ENCODE measurements at places on chromosomes 5 and 9. TPM values are rescaled to one million over a fixed set of nuclear protein-coding genes. Genes with fewer than 3 reads are reported as not detected.

- no peak for DNase-seq
Observed at GRCh38 chr5:44051591-44051990, 337.6 kb downstream of the FGF10 start.

DNA sequence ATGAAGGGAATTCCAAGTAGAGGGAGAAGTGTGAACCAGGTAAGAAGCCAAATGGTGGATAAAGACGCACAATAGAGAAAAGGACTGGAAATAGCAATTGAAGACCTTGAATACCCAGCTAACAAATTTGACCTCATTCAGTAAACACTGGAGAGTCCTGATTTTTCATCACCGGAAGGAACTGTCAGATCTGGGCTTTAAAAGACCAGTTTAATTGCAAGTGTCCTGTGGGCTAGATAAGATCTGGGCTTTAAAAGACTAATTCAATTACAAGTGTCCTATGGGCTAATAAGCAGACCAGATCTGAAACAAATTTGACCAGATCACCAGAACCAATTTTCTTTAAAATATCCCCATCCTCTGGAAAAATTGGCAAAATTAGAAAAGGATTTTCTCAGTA, 380.0 kb downstream of the ACTL7B start:
- DNase-seq = no peak

Gene MARCHF11
- total RNA-seq = not detected

- DNase-seq = no peak
Observed at GRCh38 chr9:19488721-19489120, 79.9 kb downstream of the ACER2 start.

Gene UBE2QL1
- total RNA-seq = 2.5 TPM

Gene PDCD1LG2
- 1.2 TPM for total RNA-seq

Gene CCNO
- total RNA-seq = not detected

DNA sequence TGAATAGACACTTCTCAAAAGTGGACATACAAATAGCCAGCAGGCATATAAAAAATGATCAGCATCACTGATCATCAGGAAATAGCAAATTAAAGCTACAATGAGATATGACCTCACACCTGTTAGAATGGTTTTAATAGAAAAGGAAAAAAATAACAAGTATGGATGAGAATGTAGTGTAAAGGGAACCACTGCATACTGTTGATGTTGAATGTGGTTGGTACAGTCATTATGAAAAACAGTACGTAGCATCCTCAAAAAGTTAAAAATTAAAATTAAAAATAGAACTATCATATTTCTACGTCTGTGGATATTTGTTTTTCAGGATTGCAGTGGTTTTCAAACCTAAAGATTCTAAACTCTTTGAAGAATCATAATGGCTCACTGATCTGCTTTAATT, 215.1 kb upstream of the NREP start:
- no peak for DNase-seq

Gene BRD3
- total RNA-seq = 20.4 TPM

- no peak for DNase-seq
Observed at GRCh38 chr5:150771034-150771795, 7.3 kb upstream of the SMIM3 start.

Gene SLC46A2
- not detected for total RNA-seq

DNA sequence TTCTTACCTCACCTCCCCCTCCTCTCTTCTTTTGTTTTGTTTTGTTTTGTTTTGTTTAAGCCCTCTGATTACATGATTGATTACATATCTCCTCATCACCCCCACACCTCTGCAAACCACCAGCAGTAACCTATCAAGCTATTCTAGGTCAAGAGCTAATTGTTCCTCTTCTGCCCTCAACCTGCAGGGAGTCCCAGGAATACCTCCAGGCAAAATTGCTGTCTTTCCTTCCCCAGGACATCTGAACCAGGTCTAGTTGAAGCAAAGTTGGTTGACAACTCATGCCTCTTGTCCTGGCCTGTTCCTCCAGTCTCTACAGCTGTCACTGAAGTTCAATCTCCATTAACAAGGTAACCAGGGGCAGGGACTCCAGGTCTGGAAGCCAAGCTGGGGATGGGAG, 80.0 kb upstream of the PTGER4 start:
- DNase-seq = no peak

DNA sequence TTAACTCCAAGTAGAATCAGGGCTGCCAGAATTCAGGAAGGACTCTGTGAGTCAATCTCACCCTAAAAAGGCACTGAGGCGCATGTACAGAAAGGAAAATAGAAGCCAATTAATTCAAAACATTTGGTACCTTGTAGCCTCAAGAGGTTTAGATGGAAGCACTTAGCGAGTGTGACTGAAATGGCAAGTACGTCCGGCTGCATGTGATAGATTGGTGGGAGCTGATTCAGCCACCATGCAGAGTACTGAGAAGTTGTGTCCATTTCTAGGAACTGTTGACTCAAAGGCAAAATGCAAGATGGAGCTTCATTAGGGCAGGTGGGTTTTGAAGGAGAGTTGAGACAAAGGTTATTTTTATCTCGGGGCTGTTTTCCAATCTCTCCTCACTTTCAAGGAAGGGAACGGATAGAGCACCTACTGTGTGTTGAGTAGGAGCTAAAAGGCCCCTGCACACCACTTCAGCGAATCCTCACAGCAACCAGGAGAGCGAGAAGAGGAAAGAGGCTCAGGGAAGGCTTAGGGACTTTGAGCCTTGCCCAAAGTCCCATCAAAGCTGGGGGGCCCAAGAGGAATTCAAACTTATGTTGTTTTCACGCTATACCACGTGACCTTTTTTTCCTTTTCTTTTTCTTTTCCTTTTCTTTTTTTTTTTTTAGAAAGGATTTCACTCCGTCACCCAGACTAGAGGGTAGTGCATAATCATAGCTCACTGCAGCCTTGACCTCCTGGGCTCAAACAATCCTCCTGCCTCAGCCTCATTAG, 34.6 kb upstream of the CPEB4 start:
- no peak for DNase-seq

GRCh38 chr9:80555782-80556325, 984.1 kb downstream of the TLE4 start:
- DNase-seq = no peak

- DNase-seq = no peak
Observed at GRCh38 chr5:149240354-149240998, 31.2 kb upstream of the AFAP1L1 start.
